ENCODE measurements at places on chromosomes 4 and X.
A peak's percentile ranks its signal among the peaks of the same experiment; 100 is the strongest.

DNA sequence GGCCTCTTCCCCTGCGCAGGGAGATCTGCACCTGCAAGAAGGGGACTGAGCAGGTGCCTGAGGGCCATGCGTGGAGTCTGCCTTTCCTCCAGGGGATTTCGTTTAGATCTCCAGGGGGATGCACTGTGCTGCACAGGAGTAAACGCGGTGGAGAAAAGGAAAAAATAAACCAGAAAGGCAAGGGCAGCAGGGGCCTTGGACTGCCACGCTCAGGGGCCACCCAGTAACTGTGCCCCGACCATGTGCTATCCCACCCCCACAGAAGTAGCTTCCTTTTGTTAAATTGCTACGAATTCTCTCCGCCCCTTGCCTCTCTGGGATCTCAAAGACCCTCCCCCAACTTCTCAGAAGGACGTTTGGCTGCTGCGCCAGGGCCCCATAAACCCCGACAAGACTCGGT is 17.2 kb upstream of the HMX1 start:
- DNase-seq: no peak

- no peak for DNase-seq
These were observed 112.3 kb upstream of the LIMCH1 start for GRCh38 chr4:41425650-41426049.

- DNase-seq: peak; percentile 35
These were observed 43.4 kb downstream of the SLC9A7 start for GRCh38 chrX:46715530-46715929.

GRCh38 chr4:184514121-184514988 is 40.0 kb upstream of the IRF2 start:
- DNase-seq: peak; percentile 88

DNA sequence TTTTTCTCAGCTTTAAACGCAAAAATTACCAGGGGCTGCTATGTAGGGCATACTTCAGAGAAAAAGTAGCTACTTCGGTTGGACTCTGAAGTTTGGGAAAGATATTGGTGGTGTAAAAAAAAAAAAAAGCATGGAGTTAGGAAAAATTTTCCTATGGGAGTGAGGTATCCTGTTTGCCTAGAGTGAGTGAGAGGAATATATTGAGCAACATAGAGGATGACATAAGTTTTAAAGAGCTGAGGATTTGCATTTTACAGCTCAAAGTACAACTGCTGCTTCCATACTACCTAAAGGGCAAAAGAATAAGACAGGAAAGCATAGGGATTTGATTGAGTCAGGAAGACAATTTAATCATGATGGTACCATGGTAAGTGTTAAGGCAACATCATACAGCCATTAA is 7.3 kb downstream of the GPRASP1 start:
- DNase-seq: no peak

All from AG10803 (cell line).